ENCODE measurements at places on chromosomes 13 and 19.
A peak's percentile ranks its signal among the peaks of the same experiment; 100 is the strongest.

DNA sequence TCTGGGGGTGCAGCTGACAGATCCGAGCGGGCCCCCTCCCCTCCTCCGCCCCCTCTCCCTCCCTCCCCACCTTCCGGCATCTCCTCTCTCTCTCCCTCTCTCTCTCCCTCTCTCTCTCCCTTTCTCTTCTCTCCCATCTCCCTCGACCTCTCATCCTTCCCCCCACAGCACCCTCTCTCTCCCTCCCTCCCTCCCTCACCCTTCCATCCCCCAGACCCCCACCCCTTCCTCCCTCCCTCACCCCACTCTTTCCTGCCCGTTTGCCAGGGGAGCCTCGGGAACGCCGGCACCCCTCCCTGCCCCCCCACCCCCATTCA lies 666 bp downstream of the CELF5 start:
- no peak for DNase-seq

DNA sequence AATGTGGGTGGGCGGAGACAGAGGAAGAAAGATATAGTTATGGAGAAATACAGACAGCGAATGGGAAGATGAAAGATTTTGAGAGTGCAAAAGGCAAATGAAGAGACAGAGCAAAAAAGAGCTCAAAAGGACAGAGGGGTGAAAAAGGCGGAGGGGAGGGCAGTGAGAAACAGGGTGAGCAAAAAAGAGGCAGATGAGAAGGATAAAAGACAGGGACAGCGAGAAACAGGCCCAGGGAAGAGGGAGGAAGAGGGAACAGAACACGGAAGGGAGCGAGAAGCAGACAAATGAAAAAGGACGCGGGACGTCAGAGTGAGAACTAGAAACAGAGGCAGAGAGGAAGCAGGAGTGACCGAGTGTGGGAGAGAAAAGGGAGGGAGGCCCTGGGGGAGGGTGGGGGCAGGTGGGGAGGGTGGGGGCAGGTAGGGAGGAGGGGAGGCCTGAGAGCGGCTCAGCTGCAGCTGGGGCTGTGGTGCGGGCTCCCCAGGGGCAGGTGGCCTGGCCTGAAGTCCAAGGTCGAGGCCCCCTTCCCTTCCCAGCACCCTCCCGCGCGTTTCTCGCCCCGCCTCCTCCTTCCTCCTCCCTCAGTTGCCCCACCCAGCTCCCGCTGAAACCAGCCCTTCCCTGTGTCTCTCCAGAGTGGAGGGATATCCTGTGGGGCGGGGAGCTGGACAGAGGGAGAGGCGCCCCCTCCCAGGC lies 2.9 kb downstream of the KLK1 start:
- DNase-seq: no peak

DNA sequence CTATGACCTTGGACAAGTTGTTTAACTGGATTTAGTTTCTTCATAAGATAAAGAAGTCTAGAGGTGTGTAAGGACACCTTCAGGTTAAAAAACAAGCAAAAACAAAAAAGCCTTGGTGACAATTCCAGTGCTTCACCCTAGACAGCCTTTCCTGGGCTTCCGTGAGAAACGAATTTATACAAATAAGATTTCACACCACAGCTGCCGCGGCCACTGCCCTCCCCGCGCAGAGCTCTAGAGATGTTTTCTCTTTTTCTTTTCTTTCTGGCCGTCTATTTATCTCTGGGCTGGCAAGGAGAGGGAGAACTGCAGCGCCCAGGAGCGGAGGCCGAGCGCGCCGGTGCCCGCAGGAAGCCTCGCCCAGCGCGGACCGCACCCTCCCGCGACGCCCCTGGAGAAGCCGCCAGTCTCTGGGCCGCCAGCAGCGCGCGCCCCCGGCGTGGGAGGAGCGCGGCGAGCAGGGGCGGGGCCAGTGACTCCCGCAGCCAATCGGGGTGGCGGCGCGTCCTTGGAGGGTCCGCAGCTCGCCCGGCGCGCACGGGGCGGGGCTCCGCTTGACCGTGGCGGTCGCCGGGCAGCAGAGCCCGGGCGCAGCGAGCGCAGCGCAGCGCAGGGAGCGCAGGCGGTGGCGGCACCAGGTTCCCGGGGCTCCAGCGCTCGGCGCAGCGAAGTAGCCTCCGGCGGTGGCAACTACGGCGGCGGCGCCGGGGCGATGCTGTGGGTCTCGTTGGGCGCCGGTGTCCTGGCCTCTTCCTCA lies 107.0 kb downstream of the RXFP2 start:
- peak; percentile 94 for DNase-seq

- DNase-seq: no peak
Observed at GRCh38 chr13:95386370-95386769, 85.1 kb upstream of the ABCC4 start.

GRCh38 chr19:51779181-51779580 lies 15.8 kb upstream of the FPR3 start:
- DNase-seq: no peak

GRCh38 chr13:106468207-106468606 lies 67.3 kb downstream of the EFNB2 start:
- no peak for DNase-seq

- DNase-seq: no peak
Observed at GRCh38 chr13:32736648-32737047, 150.4 kb downstream of the PDS5B start.

- peak; percentile 30 for DNase-seq
Observed at GRCh38 chr13:99663185-99663825, 162.0 kb downstream of the TM9SF2 start.

DNA sequence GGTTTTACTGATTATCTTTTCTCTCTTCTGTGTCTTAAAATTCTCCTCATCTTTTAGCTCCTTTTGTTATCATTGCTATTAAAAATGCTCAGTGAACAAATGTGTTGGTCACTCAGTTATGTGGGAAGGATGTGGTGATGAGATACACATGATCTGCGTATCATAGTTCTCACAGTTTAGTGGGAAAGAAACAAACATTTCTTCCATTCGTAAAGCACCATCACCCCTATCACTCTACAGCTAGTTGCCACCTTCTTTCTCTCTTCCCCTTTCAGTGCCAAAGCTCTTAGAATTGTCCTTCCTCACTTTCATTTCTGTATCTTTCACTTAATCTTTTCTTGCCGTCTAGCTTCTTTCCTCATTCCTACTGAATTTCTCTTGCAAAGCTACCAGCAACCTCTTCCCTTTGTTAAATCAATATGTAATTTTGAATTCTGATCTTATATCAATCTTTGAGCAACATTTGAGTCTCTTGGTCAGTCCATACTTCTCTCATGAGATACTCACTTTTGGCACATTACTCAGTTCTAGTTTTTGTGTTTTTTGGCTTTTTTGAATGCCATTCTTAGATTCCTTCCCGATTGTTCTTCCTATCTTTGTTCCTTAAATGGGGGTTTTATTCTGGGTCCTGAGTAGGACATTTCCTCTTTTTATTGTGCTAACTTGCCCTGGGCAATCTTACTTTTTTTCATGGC lies 122.3 kb downstream of the PCCA start:
- no peak for DNase-seq

GRCh38 chr19:44580366-44580895 lies 32.9 kb upstream of the IGSF23 start:
- DNase-seq: no peak

Data from retina (tissue), 1 donor.